ENCODE measurements at places on chromosomes 3 and 15.

GRCh38 chr3:181862502-181862901 is 150.8 kb downstream of the SOX2 start:
- DNase-seq = no peak

- DNase-seq = no peak
Measured at GRCh38 chr3:108180194-108180593, 42.0 kb downstream of the IFT57 start.

- no peak for DNase-seq
Measured at GRCh38 chr15:56442354-56442753, 22.6 kb downstream of the MNS1 start.

GRCh38 chr3:39447637-39448483 is 19.6 kb upstream of the MOBP start:
- DNase-seq = peak; percentile 57

GRCh38 chr3:100400419-100400779 is 490 bp downstream of the TOMM70 start:
- DNase-seq = peak; percentile 7

- no peak for DNase-seq
Measured at GRCh38 chr3:117743993-117744392, 1034.4 kb downstream of the TUSC7 start.

DNA sequence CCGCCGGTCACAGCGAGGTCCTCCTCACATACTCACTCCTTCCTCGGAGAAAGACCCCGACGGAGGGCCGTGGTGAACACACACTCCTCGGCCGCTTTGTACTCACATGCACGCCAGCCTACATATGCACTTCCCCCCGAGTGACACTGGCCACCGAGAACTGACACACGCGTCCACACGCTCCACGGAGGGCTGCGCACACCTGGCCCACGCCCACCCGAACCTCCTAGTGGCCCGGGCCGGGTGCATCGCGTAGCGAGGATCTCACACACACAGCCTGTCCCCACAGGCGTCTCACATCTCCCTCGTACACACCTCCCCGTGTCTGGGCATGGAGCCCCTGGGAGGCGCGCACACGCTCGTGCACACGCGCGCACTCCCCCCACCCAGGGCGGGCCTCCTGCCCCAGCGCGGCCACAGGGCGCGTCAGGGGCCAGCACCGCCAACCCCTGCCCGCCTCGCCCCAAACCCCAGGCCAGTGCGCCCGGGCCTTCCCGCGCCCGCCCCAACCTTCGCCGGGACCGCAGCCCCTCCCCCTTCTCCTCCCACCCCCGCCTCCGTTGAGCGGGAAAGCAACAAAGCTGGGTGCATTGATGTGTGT is 411 bp upstream of the C3orf70 start:
- DNase-seq = no peak

GRCh38 chr3:24377218-24377993 is 117.2 kb downstream of the THRB start:
- no peak for DNase-seq

Measured in activated CD4-positive, alpha-beta T cell treated with anti-CD3 and anti-CD28 coated beads for 24 hours (primary cell).